CD4-positive, alpha-beta T cell treated with Interleukin-12 subunit alpha and Interleukin-12 subunit beta, for 1 hour (primary cell): ENCODE measurements at places on chromosomes 7 and 10.

DNA sequence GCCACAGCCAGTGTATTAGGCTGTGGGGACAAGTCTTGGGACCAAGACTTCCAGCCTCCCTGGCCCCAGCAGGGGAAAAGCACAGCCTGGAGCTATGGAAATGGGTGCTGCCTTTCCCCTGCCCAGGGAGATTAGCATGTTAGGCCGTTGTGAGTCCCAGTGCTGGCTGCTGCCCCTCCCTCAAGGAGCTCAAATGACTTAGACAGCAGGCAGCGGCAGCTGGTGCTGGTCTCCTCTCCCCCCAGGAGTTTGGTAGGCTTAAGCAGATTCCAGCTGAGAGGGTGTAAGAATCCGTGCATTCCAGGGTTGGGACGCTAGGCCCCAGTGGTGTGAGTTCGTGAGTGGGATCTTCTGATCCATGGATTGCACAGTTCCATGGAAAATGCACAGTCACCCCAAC is 301.5 kb upstream of the PHF14 start:
- no peak for DNase-seq

- no peak for DNase-seq
These were observed 5.2 kb downstream of the MRPS24 start for GRCh38 chr7:43864126-43864525.

DNA sequence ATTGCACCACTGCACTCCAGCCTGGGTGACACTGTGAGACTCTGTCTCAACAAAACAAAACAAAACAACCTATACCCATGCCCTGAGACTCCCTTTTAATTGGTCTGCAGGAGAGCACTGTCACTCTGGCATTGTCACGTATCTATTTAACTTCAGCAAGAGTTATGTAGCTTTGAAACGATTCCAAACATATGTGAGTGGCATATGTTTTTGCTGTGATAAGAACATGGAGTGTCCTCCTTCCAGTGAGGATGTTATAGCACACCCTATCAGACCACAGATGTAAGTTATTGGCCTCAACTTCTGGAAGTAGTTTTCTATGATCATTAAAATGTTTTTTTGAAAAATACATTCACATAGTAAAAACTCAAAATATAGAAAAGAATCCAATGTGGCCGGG is 15.5 kb upstream of the DNAJC12 start:
- no peak for DNase-seq

- no peak for DNase-seq
These were observed 203.1 kb upstream of the PCLO start for GRCh38 chr7:83365746-83366145.

- no peak for DNase-seq
These were observed 59.6 kb upstream of the EBF3 start for GRCh38 chr10:130023454-130024230.

GRCh38 chr10:117217196-117217761 is 20.0 kb downstream of the KCNK18 start:
- no peak for DNase-seq

GRCh38 chr7:50304129-50304910 is at the start of gene IKZF1:
TSS of gene IKZF1 (plus strand) at chr7:50304716. CDS start at chr7:50319062, 14,346 bp downstream.
- DNase-seq = peak; percentile 66

DNA sequence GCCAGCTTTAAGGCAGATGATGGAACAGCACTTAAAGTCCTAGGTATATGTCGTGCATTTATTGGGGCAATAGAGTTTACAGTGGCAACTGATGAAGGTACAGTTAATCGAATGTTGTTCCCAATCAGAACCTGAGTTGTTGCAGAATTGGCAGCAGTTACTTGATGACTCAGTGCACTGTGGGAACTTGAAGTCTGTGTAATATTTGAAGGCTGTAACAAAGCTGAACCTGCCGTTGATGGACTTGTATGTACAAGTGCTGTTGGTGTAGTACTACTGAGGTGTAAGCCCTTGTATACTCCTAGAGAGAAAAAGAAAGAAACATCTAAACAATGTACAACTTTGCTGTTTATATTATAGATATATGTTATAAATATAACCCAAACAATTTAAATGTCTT is 75.3 kb downstream of the EPC1 start:
- DNase-seq = no peak
